ENCODE measurements at places on chromosomes 11 and 22. TPM values are rescaled to one million over a fixed set of nuclear protein-coding genes. Genes with fewer than 3 reads are reported as not detected.

- H3K4me1 ChIP-seq, result no peaks in the 10 kb centered on the region
- H3K27ac ChIP-seq, result no peak overlapping the region
- no peak overlapping the region for H3K4me3 ChIP-seq
- no peak for DNase-seq
- no peaks in the 10 kb centered on the region for H3K27me3 ChIP-seq
These were observed 110.8 kb downstream of the TEAD1 start for GRCh38 chr11:12784987-12785386.

Gene MCAM
- total RNA-seq, result 0.46 TPM

Gene ALKBH8
- total RNA-seq, result 9.5 TPM

GRCh38 chr11:110710628-110711381 lies 1.4 kb downstream of the ARHGAP20 start:
- H3K4me1 ChIP-seq, result peaks cover 3% of the 10 kb centered on the region
- H3K27me3 ChIP-seq, result peaks cover 3% of the 10 kb centered on the region
- DNase-seq, result no peak
- H3K27ac ChIP-seq, result no peak overlapping the region

GRCh38 chr11:57499413-57499982 lies 16.0 kb downstream of the SLC43A1 start:
- no peaks in the 10 kb centered on the region for H3K27me3 ChIP-seq
- no peak overlapping the region for H3K27ac ChIP-seq
- DNase-seq, result no peak
- H3K4me1 ChIP-seq, result no peaks in the 10 kb centered on the region
- H3K4me3 ChIP-seq, result no peak overlapping the region

Gene ART1
- not detected for total RNA-seq

DNA sequence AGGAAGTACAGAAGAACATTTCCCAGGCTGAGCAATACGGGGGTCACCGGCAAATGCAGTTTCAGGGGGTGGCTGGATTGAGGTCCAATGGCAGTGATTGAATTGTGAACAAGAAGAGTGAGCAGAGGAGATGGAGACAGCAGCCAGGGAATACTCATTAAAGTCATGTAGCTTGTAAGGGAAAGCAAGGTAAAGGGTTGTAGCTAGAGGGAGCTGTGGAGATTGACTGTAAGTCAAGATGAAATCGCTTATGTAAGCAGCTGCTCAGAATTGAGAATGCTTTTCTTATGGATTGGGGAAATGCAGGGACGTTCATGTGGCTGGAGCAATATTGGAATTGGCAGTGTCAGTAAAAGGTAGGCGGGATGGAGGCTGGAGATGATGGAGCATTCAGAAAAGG lies 111.4 kb upstream of the TBCEL start:
- no peak overlapping the region for H3K27ac ChIP-seq
- H3K36me3 ChIP-seq, result no peaks in the 10 kb centered on the region
- no peaks in the 10 kb centered on the region for H3K4me1 ChIP-seq
- no peaks in the 10 kb centered on the region for H3K27me3 ChIP-seq

All from naive thymus-derived CD4-positive, alpha-beta T cell (primary cell).